ENCODE measurements at places on chromosomes 1 and 21.

- DNase-seq: peak; percentile 75
These were observed 5.1 kb upstream of the CTSK start for GRCh38 chr1:150813028-150813707.

DNA sequence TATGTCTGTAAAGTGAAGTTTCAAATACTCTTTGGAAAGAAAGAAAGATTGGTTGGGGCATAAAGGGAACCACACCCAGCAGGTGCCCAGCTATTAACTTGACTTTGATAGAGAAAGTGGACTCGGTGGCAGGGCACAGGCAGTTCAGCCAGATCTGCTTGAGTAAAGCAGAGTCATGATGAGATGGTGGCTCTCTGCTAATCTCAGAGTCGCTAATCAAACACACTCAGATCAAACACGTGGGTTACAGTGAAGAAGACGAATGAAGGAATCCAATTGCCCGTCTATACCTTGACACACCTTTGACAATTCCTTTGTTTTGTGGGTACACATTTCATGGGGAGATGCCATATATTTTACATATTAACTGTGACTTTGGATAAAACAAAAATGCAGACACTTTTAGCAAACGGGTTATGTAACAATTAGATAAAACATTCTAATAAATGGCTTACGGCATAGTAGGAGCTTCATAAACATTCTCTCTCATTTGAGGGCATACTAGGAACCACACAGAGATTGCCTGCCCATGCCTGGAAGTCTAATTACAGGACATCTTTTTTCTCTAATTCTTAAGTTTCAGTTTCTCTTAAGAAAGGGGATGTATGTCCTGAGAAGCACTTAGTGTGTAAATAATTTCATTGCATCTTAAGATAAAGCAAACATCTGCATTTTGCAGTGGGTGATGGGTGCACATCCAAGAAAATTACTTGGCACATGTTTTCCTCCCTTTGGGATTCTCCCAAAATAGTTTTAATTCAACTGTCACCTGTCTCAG, 7.2 kb downstream of the CBR1 start:
- no peak for DNase-seq

- no peak for DNase-seq
These were observed 47.6 kb downstream of the TNFSF18 start for GRCh38 chr1:173002891-173003838.

GRCh38 chr1:109850194-109850593, 60.5 kb upstream of the CSF1 start:
- no peak for DNase-seq

GRCh38 chr1:8065369-8065768, 39.3 kb upstream of the ERRFI1 start:
- no peak for DNase-seq

- DNase-seq: no peak
These were observed 278.2 kb upstream of the C1orf105 start for GRCh38 chr1:172142324-172142723.

DNA sequence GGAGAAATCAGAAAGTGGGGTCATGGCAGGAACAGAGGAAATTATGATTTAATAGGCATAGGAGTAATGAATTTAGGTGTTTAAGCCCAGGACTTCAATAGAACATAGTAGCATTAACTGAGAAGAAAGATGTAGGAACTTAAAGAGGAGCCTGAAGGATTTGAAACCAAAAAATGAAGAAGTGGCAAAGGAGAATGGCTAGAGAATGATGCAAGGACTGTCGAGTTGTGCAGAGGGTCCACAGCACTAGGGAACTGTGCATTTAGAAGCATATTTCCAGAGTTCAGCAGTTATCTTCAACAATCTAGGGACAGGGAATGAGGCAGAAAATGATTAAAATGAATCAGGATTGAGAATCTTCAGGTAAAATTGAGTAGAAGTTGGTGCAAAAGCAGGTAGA, 328.1 kb upstream of the LYPLAL1 start:
- DNase-seq: no peak

- DNase-seq: no peak
These were observed 59.8 kb upstream of the CSF1 start for GRCh38 chr1:109850827-109851226.

DNA sequence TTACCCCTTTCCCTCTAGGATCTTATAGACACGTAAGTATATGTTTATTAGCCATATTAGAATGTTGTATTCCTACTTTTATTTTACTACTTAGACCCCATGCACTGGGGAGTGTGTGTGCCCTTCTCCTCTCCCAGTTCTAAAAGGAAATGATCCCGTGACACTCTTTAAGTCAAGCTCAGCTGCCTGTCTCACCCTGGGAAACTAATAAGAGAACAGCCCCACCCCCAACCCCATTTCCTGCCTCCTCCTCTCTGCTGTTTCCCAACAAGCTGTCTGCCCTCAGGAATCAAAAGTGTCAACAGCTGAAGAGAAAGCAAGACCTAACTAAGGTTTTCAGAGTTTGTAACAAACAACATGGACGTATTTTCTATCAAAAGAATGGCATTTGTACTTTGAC, 92.6 kb upstream of the VAV3 start:
- DNase-seq: no peak
